ENCODE measurements at places on chromosomes 16 and 17.

- no peak for DNase-seq
Measured at GRCh38 chr17:1931844-1932579, 93.1 kb downstream of the RTN4RL1 start.

- DNase-seq, result no peak
Measured at GRCh38 chr16:1461146-1461545, 13.7 kb downstream of the CLCN7 start.

DNA sequence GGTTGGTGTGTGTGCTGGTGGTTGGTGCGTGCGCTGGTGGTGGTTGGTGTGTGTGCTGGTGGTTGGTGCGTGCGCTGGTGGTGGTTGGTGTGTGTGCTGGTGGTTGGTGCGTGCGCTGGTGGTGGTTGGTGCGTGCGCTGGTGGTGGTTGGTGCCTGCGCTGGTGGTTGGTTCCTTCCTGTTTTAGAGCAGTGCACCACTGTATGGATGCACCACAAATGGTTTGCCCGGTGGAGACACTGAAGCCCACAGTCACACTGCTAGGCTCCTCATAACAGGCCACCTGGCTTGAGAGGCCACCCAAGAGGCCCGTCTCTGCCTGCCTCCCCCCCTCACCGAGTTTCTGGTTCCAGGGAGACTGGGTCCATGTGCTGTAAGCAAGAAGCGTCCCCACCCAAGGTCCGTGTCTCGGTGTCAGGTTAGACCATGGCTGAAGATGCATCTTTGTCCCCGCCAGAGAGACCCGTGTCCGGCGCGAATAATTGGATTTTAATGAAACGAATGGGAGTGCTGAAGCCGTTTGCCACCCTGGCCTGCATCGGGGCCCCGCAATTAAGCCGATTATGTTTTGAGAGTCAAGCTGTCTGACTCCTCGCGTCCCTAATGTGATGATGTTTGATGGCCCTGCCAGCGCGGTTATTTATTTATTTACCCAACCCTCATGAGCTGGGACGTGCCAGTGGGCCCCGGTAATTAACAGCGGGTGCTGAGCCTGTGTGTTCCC is 161.3 kb upstream of the GSE1 start:
- peak; percentile 15 for DNase-seq

- DNase-seq, result no peak
Measured at GRCh38 chr16:1071561-1072225, 854 bp upstream of the SSTR5 start.

- no peak for DNase-seq
Measured at GRCh38 chr16:86158688-86159360, 259.9 kb downstream of the IRF8 start.

DNA sequence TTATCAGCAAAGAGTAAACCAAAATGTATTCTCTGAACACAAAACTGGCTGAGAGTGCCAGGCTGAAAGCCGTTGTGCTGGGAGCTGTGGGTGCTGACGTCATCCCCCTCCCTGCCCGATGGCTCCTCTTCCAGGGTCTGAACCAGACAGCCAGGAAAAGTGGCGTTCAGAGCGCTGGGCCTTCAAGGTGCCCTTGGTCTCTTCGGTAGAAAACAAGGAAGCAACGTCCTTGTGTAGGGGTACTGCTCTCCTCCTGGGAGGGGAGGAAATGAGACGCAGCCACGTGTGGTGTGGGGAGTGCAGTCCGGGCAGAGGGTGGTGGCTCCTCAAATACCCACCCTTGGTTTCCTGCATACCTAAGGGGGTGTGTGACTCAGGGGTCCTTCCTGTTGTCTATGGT is 394.7 kb downstream of the SEC14L1 start:
- DNase-seq, result no peak

- DNase-seq, result no peak
Measured at GRCh38 chr17:2560658-2561057, 32.8 kb upstream of the PAFAH1B1 start.

- no peak for DNase-seq
Measured at GRCh38 chr17:43721537-43722268, 36.9 kb downstream of the SOST start.

DNA sequence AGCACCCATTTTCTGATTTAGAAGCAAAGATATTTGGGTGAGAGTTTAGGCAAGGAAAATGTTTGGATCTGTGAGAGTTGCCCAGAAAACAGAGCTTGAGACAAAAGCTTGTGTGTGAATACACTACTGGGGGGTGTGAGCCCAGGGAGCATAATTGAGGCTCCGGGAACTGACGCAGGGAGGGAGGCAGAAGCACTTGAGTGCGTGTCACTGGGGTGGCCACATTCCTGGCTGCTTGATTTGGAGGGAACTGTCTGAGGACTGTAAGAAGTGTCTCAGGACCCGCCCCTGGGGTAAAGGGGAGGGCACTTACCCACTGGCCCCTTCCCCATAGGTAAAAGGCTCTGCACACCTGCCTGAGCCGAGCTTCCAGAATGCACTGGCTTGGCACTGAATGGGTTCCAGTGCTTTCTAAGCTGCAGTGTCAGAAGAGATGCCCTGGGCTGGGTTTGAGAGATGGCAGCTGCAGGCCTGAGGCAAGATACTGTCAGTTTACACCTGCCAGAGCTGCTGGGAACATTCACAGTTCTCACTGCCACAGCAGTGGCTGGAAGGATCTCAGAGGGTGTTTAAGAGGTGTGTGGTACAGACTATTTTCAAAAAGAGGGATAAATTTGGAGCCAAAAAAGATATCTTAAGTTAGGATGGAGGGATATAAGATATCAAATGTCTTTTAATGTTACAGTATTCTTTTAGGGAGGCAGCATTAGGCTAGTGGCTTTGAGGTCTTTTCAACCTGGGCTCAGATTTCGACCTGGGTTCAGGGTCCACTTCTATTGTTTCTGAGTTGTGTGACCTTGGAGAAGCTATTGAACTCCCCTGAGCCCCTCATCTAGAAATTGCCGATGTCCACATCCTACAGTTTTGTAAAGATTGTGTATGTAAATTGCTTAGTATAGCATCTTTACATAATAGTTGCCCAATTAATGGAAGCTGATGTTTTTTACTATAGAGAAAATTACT is 6.9 kb upstream of the TEX2 start:
- DNase-seq, result no peak

DNA sequence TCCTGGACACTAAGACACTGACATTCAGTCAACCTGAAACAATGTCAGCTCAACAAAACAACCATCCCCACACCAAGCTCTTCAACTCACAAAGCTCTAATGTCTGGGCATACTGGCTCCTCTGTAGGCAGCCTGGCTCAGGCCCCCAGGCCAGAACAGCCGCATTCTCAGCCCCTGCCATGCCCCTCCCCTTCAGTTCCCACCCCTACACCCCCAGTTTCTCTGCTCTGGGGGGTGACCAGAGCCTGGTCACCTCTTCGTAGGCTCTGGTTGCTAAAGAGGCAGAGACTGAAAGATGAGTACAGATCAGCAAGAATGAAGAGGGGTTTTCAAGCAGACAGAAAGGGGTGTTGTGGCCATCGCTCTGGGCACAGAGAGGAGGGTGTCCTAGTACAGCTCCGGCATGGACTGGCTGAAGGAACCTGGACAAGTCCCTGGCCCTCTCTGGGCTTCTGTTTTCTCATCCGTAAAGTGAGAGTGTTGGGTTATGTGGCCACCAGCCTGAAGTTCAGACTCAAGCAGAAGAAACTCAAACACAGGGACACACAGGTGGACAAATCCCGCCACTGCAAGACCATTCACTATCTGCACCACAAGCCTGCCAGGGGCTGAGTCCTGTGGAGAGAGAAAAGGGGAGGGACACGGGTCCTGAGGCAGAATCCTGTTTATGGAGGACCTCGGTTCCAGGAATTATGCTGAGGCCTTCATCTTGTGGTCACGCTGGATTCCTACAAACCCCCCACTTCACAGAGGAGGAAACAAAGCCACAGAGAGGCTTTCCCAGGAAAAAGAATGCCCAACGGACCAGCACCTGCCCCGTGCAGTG is 987 bp upstream of the SLC4A1 start:
- no peak for DNase-seq

- DNase-seq, result no peak
Measured at GRCh38 chr17:57855391-57856035, 5.7 kb upstream of the MRPS23 start.

DNA sequence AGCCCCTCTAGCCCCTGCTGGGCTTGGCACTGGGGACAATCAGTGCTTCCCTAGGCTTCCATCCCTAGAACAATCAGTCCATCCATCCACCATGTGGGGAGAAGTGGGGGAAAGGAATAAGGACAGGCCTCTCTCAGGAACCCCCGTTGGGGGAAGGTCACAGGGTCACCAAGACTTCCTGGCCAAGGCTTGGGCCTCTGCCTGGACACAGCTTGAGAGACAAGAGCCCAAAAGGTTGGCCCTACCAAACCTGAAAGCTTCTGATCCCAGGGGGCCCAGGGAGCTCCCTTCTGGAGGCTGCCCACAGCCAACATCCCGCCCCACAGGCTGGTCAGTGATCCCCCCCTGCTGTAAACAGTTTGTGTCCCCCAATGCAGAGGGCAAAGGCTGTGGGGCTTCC is 16.2 kb upstream of the MTMR4 start:
- DNase-seq, result no peak

DNA sequence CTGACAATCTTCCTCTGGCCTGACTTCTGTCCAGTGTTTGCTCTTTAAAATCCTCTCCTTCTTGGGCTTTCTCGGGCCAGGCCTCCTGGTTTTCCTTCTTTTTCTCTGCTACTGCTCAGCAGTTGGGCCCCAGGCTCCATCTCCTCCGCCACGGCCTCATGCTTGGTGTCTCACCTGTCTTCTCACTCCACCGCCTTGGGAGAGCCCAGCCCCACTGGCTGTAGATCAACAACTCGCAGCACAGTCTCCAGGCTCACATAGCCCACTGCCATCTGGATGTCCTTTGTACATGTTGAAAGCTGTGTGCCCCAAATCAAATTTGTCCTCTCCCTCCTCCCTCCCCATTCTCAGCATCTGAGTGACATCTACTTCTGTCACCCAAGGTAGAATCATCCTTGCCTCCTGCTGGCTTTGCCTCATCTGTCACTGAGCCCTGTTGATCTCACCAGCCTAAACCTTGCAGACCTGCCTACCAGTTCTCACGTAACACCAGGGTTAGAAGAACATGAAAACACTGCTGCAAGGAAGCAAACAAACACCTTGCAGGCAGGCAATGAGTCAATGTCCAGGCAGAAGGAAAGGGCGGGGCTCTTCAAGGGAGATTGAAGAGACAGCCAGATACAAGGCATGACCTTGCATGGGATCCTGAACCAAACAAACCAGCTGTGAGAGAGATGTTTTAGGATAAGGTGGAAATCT is 103.2 kb upstream of the SMURF2 start:
- no peak for DNase-seq

- no peak for DNase-seq
Measured at GRCh38 chr16:15739950-15740349, 89.9 kb downstream of the NDE1 start.

- peak; percentile 26 for DNase-seq
Measured at GRCh38 chr17:56756536-56756935, 77.2 kb downstream of the C17orf67 start.

- no peak for DNase-seq
Measured at GRCh38 chr16:19112099-19112407, 1.7 kb upstream of the ITPRIPL2 start.

DNA sequence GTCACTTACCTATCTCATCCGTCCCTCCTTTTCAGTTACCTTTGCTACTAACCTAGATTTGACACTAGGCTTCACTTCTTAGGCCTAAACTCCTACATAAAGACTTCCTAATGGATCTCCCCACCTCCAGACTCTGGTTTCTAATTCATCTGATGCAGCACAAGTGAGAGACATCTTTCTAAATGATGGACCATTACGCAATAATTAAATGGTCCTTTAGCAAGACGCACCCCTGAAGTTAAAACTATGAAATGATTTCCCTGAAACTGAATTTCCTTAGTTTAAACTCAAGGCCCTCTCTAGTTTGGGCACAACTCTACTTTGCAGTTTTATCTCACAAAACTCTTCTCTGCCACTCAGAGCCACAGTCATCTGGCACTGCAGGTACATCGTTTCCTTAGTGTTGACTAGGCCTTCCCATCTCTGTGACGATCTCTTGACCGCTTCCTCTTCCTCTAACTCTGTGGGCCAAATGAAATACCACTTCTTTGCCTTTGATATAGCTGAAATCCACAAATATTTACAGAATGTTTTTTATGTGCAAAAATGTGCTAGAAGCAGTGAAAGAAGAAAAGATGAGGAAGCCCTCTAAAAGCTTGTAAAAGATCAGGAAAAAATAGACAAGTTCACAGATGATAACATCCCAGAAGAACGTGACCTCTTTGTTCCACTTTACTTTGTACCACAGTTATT is 3.3 kb downstream of the SYNRG start:
- DNase-seq, result peak; percentile 61

DNA sequence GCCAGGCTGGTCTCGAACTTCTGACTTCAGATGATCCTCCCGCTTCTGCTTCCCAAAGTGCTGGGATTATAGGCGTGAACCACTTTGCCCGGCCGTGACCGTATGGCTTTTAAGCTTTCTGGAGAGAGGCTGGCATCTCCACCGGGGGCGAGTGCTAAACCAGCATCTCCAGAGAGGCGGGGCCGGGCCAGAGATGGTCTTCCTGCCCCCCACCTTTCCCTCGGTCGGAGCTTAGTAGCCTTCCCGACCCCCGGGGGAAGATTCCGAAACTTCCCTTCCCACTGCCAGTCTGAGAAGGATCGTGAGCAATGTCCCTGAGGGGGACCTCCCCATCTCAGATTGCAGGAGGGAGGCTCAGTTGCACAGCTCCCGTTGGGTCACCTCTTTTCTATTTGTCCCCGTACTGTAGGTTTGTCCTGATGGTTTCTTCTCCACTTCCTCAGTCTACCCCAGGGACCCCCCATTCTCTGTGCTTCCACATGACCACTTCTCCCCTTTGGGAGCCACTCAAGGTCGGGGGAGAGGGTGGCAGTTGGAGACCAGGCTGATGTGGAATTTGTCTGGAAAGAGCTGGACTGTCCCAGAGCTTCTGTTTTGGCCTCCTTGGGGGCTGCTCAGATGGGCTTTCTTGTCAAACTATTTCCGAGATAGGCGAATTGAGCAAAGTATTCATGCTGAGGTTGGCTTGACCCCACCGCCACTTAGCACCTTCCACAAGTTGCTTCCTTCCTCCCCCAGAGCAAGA is 18.2 kb downstream of the IGF2BP1 start:
- DNase-seq, result no peak

GRCh38 chr17:4576729-4577322 is 7.5 kb upstream of the SMTNL2 start:
- DNase-seq, result no peak

DNA sequence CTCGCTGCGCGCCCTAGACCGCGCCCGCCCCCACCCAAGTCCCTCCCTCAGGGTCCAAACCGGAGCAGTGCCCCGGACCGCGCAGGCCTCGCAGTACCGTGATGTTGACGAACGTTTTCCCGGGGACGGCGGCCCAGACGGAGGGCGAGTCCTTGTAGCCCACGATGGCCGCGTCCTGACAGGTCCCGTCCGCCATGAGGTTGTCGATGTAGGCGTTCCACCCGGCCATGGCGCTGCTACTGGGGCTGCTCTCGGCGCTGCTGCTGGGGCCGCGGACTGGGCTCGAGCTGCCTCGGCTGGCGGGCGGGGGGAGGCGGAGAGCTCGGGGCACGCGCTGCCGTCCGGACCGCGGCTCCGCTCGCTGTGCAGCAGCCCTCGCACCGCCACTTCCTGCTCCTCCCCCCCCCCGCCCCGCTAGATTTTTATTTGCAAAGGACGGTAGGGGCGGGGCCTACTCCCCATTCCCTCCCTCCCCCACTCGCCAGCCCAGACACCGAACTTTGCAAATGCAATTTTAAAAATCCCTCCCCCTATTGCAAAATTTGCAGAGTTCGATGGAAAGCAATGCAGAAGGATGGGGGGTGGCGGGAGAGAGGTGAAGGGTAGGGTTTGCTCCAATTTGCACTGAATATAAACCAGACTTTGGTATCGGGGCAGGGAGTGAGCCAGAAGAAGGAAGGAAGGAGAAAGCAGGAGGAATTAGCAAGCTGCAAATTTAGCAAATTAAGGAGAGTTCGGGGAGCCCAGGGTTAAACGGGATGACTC is at the start of gene PFN1:
Gene PFN1, minus strand, starts transcription at position 365 of the 765 bp plus-strand sequence. Its CDS starts 136 bp downstream, at position 229.
- peak; percentile 97 for DNase-seq

All from CD4-positive, alpha-beta T cell treated with Interleukin-17A for 4 hours (primary cell).